Stimulated activated CD8-positive, alpha-beta memory T cell treated with anti-CD3 and anti-CD28 coated beads, Interleukin-2, amount 100 ng/mL, for 48 hours (primary cell): ENCODE measurements at places on chromosomes 1 and 21.
A peak's percentile ranks its signal among the peaks of the same experiment; 100 is the strongest.

- DNase-seq, result no peak
Measured at GRCh38 chr1:44250068-44250781, 37.0 kb downstream of the DMAP1 start.

GRCh38 chr1:66533804-66534740, at the start of gene SGIP1:
TSS of gene SGIP1 (plus strand) at chr1:66534153. CDS start at chr1:66534359, 206 bp downstream.
- no peak for DNase-seq

DNA sequence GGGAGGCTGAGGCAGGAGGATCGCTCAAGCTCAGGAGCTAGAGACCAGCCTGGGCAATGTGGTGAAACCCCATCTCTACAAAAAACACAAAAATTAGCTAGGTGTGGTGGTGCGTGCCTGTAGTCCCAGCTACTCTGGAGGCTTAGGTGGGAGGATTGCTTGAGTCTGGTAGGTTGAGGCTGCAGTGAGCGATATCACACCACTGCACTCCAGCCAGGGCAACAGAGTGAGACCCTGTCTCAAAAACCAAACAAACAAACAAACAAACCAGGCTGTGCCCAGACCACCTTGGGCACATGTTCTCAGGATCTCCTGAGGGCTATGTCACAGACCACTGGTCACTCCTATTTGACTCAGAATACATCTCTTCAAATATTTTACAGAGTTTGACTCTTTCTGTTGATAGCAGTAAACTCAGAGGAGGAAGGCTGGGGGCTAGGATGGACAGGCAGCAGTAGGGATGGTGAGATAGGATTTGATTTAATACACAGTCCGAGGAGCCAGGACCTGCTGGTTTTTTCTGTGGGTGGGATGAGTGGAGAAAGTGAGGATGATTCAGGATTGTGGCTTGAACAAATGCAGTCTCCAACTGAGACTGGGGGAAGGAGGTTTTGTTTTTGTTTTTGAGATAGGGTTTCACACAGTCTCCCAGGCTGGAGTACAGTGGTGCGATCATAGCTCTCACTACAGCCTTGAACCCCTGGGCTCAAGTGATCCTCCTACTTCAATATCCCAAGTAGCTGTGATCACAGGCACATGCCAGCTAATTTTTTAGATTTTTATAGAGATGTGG, 46.5 kb downstream of the OLFML3 start:
- DNase-seq, result no peak

GRCh38 chr1:181061891-181062835, 26.3 kb upstream of the IER5 start:
- no peak for DNase-seq

- no peak for DNase-seq
Measured at GRCh38 chr1:228794810-228795209, 59.5 kb downstream of the RHOU start.

- no peak for DNase-seq
Measured at GRCh38 chr1:6897138-6897537, 111.9 kb downstream of the CAMTA1 start.

DNA sequence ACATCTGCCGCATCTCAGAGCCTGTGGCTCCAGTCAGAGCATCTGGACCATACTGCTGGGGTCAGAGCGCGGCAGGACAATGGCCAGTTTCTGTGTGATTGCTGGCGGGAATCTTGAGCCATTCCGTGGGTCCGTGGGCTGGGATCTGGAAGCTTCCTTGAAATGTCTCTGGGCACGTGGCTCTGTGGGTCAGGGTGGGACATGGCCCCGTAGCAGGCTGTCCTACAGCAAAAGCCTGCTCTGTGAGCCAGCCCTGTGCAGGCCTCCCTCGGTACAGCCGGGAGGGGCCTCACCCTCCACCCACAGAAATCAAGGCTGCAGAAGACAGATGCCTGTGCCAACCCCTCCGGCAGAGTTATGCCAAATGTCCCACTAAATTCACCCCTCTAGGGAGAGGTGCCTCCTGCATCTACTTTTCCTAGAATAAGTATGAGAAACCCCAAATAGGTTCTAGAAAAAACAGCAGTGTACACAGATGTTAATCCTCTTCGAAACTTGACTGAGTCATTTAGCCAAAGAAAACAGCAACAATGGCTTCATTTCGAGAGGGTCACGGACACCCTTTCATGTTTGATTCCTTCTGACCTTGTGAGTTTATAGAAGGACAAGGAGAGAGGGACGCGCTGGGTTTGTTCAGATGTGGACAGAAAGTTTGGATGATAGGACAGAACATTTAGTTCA, 27.8 kb downstream of the COL18A1 start:
- no peak for DNase-seq

GRCh38 chr1:48069662-48070395, 72.6 kb upstream of the TRABD2B start:
- no peak for DNase-seq

- no peak for DNase-seq
Measured at GRCh38 chr1:226029568-226030225, 30.6 kb upstream of the SDE2 start.

DNA sequence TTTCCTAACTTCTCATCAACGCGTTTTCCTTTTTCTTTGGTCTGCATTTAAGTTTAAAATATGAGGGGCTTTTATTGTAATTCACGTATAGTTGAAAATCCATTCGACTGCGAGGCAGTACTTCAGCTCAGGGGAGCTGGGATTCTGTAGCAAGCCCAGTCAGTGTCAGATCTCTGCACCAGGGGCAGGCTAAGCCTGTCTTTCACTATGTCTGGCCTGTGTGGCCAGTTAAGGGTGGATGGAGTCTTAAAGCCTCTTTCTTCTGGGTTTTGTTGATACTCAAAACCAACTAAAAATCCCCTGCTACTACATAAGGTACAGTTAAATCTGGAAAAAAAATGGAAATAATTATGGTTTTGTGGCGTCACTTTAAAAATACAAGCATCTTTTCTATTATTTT, 124.7 kb downstream of the TYW3 start:
- no peak for DNase-seq

- DNase-seq, result no peak
Measured at GRCh38 chr1:226563666-226564065, 15.1 kb downstream of the STUM start.

- DNase-seq, result no peak
Measured at GRCh38 chr1:224726441-224727182, 110.5 kb downstream of the CNIH3 start.

DNA sequence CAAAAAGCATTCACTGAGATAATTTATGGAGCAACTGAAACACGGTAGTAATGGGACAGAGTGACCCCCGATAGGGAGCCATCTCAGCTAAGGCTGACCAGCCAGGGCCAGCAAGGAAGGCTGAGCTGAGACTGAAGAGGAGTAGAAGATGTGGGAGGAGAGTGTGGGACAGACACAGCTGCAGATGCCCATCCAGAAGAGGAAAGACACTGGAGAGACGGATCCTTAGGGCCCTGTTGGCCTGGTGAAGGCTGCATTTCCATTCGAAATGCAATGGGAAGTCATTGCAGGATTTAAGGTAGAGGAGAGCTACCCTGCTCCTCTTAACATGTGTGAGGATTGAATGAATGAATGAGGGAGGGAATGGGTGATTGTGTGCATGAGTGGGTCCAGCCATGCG, 44.0 kb upstream of the LRP8 start:
- no peak for DNase-seq

- DNase-seq, result peak; percentile 34
Measured at GRCh38 chr1:156419854-156420204, 50.8 kb downstream of the RHBG start.

DNA sequence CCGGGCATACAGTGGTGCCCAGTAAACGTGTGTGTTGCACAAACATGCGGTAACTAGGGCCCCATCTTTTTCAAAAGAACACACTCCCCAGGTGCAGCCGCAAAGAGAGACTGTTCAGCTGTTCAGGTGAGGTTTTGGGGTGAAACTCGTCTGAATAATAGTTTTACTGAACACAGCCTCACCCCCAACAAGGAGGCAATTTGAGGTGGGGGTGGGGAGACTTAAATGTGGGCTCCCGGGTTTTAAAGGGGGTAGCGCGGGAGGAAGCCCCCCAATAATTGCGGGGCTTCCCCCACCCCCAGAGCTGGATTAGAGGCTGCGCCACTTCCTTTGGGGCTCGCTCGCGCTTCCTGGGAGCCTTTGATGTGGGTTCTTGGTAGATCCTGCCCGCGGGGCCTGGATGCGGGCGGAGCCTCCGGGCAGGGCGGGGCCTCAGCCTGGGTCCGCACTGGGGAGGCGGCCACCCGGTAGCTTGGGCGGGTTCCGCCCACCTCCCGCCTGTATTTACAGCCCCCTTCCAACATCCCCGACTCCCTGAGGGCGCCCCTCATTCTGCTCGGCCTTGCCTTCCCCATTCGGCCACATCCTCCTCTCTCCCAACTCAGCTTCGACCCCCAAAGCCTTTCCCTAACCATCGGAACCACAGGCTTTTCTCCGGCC, 6.4 kb upstream of the EPHA2 start:
- DNase-seq, result peak; percentile 37

DNA sequence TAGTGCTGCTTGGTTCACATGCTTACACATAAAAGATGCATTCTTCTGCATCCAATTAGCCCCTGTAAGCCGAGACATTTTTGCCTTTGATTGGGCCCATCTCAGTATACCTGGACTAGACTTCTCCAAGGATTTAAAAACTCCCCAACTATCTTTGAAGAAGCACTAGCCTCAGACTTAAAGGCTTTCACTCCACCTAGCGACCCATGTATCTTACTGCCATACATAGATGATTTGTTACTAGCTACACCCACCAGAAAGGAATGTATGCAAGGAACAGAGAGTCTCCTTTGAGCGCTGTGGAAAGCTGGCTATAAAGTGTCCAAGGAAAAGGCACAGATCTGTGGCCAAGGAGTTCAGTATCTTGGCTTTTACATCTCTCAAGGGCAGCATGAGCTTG, 91.7 kb downstream of the LIPI start:
- no peak for DNase-seq

DNA sequence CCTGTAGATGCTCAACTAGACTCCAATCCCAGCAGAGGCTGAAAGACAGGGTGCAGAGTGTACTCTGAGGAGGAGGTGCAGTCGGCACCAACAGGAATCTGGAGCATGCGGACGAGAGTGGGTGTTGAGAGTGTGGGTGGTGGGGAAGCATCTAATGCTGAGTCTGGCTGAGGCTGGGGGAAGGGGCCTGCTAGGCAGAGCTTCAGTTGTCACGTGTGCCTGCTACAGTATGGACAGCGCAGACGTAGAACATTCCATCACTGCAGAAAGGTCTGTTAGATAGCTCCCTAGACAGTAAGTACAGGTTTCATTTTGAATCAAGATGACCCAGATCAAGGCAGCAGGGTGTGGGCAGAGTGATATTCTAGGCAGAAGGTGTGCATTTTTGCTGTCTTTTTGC, 23.1 kb downstream of the SNAP47 start:
- no peak for DNase-seq

- DNase-seq, result no peak
Measured at GRCh38 chr21:29737186-29737585, 202.6 kb downstream of the GRIK1 start.

- no peak for DNase-seq
Measured at GRCh38 chr1:227729881-227730629, 5.0 kb downstream of the JMJD4 start.

DNA sequence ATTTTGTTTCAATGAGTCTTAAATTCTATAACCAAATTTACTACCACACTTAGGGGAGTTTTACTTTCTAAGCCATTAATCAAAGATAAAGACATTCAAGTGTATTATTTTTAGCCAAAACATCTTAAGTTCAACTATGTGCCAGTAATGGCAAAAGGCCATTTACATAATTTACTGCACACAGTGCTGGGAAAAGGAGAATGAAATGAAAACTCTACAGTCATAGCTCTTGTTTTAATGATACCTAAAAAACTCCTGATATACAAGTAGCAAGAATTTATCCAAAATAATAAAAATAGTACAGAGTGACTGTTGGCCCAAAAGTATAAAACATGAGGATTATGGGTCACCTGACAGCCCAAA, 42.4 kb upstream of the C1orf198 start:
- DNase-seq, result no peak

DNA sequence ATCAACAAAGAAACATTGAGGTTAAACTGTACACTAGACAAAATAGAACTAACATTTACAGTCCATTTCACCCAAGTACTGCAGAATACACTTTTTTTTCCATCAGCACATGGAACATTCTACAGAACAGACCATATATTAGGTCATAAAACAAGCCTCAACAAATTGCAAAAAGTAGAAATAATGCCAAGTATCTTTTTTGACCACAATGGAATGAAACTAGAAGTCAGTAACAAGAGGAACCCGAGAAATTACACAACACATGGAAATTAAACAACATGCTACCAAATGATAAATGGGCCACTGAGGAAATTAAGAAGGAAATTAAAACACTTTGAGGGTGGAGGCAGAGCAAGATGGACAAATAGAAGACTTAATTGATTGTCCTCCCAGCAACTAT, 8.4 kb upstream of the C1orf185 start:
- DNase-seq, result no peak

GRCh38 chr1:209342441-209343175, 240.9 kb upstream of the CAMK1G start:
- DNase-seq, result no peak

DNA sequence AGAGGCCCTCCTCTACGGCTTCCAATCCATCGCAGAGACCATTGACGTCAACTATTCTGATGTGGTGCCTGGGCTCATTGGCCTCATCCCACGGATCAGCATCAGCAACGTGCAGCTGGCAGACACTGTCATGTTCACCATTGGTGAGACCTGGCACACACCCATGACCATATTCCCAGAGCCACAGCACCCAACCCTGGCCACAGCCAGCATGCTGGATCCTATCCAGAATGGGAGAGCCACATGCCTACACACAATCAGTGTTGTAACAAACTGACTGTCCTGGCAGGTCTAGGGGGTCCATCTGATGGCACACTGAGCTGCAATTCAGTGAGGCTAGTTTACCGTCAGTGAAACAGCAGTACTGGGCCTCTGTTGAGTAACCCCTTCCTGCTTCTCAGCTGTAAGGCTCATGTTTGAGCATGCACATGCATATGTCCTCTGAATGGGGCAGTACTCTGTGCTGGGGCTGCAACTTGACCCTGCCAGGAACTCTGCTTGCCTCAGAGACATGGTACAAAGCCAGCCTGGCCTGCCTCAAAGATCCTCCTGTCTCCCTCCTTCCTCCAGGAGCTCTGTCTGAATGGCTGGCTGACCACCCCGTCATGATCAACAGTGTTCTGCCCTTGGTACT, 10.8 kb downstream of the IPO13 start:
- DNase-seq, result no peak

GRCh38 chr1:156427957-156428356, 58.9 kb downstream of the RHBG start:
- DNase-seq, result no peak

GRCh38 chr1:24900985-24901781, 28.9 kb downstream of the RUNX3 start:
- DNase-seq, result no peak

DNA sequence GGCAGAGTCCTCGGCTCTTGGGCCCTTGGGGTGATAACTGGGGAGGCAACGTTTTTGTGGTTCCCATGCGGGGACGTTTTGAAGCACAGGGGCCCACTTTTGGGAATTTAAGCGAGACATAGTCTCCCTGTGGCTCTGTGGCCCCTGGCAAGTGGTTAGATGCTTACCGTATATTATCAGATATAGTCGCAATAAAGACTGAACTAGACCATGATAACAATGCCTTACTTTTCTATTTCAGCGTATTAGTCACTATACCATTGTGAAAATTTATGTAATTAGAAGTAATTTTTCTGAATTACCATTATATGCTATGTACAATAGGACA, 538 bp upstream of the RCAN1 start:
- DNase-seq, result no peak
